CD4-positive, alpha-beta T cell treated with Interleukin-1 beta for 1 hour (primary cell): ENCODE measurements at places on chromosomes 7 and 10.
A peak's percentile ranks its signal among the peaks of the same experiment; 100 is the strongest.

GRCh38 chr10:103584216-103585010 lies 90.9 kb downstream of the NEURL1 start:
- peak; percentile 86 for DNase-seq

DNA sequence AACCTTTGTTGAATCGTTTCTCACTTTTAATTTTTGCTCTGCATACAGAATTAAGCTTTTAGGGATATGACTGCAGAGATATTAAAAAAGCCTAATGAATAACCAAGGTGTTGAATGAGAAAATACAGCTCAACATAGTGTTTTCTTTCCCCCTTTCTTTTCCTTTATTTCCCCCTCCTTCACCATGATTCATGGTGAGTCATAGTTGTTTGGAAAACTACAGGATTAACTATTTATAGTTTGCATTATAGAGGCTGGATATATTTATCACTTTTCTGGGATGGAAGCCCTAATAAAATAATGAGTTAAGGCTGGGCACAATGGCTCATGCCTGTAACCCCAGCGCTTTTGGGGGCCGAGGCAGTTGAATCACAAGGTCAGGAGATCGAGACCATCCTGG lies 115.0 kb downstream of the DNAJB9 start:
- no peak for DNase-seq

DNA sequence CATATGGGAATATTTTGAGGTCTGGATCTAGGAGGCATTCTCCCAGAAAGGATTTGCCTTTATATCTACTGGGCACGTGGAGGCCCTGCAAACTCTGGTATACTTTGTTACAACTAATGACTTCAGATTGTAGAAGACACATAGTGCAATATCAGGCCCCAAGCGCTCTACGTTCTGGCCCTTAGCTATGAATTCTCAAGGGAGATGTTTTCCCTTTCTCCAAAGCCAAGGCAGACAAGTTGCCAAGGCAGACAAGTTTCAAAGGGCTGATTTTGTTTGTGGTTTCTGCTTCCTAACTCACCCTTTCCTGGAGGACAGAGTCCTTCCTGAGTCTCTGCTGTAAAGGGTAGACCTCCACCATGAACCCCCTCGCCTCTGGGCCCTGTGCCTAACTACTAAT lies 99.4 kb upstream of the CTTNBP2 start:
- no peak for DNase-seq

DNA sequence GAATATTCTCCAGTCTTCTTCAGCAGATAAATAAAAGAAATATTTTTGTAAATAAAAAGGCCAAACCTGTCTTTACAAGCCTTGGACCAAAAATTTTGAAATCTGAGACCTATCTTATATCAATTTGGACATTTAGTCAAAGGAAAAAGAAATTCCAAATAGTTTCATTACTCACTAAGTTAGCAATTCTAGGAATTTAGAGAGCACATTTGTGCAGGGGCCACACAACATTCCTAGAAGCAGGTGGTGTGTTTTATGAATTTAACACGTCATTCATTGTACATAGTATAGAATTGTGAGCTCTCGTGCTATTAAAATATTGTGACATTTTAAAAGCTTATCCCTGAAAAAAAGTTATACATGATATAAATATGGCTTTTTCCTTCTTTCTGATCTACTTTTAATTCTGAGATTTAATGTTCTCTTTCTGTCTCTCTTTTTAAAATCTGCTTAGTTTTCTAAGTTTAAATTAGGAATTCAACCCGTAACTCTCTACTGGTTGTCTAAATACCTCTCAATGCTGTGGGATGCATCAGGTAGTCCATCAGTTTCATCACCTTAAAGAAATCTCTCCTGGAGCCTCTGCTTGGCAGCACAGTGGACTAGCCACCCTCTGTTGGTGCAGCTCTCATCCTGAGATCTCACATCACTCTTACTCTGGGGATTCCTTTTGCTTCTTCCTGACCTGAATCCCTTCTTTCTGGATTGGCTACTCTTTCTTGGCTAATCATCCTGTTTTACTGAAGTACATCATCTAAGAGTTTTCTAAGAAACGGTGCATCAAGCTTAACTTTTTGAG lies 124.5 kb downstream of the SEMA3E start:
- no peak for DNase-seq

DNA sequence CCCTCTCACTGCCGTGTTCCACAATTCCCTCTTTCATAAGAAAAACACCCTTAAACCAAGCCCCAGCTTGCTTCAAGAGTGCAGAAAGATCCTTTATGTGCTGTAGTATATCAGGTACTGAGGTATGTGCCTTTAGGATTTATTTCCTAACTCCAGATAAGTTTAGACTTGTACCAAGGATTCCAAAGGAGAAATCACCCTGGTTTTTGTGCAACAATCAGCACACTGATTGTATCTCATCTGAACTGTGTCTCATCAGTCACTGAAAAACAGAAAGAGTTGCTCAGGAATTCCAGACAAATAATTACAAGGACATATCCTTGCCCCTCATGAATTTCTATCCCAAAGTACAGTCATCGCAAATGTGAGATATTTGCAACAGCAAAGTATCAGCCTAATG lies 77.2 kb upstream of the PTPRZ1 start:
- DNase-seq: no peak

- DNase-seq: no peak
These were observed 662.0 kb upstream of the ANKRD30A start for GRCh38 chr10:36463390-36463789.

DNA sequence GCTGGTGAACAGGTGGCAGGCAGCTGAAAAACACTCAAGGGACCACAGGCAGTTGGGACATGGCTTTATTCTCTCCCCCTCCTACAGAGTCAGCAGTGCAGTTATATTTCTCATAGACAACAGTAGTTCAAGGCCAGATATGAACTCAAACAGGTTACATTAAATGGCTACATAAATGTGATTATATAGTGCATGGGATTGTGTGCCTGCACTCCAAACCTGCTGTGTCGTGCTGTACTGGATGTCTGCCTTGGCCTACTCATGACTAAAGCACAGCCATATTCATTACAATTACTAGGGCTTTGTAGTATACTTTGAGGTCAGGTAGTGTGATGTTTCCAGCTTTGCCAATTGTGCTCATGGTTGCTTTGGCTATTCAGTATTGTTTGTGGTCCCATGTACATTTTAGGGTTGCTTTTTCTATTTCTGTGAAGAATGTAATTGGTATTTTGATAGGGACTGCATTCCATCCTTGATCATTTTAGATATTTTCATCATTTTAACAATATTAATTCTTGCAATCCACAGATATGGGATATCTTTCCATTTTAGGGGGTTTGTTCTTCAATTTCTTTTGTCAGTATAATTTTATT lies 393.6 kb downstream of the CNTNAP2 start:
- no peak for DNase-seq

- no peak for DNase-seq
These were observed 106.2 kb downstream of the KAT6B start for GRCh38 chr10:74932648-74933047.

DNA sequence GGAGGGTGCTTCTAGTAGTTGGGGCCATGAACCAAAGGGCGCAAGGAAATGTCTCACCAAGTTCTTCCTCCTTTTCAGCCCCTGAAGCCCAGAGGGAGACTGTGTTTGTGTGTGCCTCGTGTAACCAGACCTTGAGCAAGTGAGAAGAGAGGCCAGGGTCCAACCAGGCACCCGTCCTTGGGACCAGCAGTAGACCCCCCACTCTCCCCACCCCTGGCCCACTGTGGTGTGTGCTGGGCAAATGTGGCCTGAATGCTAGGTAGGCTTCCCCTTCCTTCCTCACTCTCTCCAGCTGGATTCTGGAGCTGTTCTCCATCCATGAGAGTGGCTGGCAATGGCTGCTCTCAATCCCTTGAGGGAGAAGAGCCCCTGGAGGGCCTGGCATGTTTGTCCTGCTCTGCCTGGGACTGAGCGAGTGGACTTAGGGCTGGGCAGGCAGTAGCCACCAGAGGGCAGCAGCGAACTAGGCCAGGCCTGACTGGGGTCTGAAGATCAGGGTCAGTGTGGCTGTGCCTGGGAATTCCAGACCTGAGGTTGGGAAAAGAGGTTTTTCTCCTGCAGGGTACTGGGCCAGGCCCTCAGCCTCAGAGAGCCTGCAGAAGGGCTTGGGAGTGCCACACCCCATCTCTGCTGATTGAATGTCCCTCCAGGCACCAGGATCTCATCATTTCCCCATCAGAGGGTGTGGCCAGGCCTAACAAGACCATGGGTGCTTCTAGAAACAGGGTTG lies 12.5 kb downstream of the SFRP5 start:
- DNase-seq: peak; percentile 42

DNA sequence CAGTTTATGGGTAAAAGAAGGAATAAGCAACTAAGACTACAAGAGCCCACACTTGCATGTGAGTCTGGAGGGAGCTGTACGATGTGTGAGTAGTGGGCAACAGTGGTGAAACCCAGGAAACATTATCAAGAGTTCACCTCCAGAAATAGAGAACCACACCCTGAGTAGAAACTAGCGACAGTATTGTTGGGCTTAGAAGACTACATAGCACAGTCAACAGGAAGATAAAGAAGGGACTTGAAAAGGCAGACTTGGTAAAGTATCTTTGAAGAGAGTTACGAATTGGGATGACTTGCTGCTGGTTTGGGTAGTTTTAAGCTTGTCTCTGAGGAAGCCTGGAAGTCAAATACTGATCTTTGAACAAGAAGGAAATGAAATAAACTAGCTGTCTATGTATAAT lies 223.2 kb upstream of the GNAI1 start:
- no peak for DNase-seq

- no peak for DNase-seq
These were observed 103.2 kb downstream of the MAD1L1 start for GRCh38 chr7:2129323-2130095.

DNA sequence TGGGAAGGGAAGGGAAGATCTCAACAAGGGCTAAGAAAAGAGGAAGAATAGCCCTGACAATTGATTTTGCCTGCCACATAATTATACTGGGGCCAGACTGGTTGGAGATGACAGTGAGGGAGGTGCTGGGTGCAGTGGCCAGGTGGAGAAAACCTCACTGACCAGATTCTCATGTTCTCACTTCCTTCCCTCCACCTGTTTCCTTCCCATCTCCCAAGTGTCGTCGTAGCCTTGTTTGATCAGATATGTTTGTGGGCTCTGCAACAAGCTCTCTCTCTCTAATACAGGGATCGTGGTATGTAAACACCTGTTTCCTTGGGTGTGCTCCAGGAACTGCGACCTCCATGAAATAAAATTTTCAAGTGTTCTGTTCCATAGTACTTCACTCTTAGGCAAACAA lies 60.2 kb downstream of the VCL start:
- DNase-seq: no peak

GRCh38 chr7:115221456-115221855 lies 299.6 kb downstream of the MDFIC start:
- DNase-seq: no peak

DNA sequence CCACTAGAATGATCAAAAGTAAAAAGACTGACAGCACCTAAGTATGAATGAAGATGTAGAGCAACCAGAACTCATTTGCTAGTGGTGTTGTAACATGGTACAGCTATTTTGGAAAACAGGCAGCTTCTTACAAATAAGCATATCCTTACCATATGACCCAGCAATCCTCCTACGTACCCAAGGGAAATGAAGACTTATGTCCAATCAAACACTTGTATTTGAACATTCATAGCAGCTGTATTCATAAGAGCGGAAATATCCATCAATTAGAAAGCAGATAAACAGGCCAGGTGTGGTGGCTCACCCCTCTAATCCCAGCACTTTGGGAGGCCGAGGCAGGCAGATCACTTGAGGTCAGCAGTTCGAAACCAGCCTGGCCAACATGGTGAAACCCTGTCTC lies 53.0 kb downstream of the KLRG2 start:
- DNase-seq: no peak

- no peak for DNase-seq
These were observed 109.9 kb downstream of the ITGB8 start for GRCh38 chr7:20440472-20441105.

DNA sequence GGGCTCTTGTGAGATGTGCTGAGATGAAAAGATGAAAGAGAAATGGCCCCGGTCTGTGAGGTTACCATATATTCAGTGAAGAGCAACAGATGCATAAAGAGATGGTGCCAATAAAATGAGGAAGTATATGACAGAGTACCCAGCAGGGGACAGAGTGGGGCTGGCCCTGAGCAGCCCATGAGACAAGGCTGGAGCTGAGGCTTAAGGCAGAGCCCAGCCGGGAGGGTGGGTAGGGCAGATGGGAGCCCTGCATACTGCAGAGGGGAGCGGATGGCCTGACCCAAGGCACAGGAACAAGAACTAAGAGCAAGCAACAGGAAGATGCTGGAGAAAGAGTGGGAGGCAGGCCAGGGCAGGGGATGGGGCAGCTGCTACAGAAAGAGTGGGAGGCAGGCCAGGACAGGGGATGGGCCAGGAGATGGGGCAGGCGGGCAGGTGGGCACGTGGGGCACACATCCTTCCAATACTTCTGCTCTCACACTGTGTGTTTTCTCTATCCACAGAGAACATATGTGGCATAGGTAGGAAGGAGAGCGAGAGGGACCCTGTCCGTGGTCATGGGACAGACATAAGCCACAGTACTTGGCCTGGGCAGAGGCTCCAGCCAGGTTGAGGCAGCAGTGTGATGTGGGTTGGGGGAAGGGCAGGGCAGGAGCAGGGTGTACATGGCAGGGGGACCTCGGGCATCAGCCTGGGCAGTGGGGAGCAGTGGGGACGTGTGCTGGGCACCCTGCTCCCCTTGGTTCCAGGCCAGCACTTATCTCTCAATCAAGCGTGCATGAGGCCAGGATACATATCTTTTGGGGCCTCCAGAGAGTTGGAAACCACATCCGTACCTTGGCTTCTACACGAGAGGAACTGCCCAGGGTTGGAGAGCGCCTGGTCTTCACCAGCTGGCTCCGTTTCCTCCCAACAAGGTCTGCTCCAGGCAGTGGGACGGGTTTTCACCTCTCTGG lies 91.6 kb upstream of the IKZF1 start:
- peak; percentile 34 for DNase-seq
